ENCODE measurements at places on chromosomes 1 and 21.

GRCh38 chr1:209720326-209720725 is 15.7 kb downstream of the HSD11B1 start:
- no peak for DNase-seq

GRCh38 chr1:14869187-14869586 is 270.7 kb downstream of the KAZN start:
- no peak for DNase-seq

- no peak for DNase-seq
Measured at GRCh38 chr1:228988664-228989063, 253.4 kb downstream of the RHOU start.

DNA sequence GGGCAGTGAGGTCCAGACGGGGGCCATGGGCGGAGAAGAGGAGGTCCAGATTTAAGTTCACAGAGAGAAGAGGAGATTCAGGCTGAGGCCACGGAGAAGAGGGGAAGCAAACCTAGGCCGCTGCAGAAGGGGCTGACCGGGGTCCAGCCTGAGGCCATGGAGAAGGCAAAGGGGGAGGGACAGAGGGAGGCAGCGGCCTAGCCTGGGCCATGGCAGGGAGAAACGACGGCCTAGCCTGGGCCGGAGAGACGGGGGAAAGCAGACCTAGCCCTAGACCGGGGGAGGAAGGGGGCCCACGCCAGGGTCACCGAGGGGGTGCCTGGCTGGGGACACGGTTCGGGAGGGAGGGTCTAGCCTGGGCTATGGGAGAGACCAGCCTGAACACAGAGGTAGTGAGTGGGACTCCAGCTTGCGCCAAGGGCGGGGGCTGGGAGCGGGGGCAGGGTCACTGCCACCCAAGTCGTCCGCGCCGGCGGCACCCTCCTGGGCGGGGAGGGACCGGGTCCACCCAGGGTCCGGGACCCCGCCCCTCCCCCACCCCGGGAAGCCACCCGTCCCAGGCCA is 459 bp downstream of the CAPZB start:
- no peak for DNase-seq

DNA sequence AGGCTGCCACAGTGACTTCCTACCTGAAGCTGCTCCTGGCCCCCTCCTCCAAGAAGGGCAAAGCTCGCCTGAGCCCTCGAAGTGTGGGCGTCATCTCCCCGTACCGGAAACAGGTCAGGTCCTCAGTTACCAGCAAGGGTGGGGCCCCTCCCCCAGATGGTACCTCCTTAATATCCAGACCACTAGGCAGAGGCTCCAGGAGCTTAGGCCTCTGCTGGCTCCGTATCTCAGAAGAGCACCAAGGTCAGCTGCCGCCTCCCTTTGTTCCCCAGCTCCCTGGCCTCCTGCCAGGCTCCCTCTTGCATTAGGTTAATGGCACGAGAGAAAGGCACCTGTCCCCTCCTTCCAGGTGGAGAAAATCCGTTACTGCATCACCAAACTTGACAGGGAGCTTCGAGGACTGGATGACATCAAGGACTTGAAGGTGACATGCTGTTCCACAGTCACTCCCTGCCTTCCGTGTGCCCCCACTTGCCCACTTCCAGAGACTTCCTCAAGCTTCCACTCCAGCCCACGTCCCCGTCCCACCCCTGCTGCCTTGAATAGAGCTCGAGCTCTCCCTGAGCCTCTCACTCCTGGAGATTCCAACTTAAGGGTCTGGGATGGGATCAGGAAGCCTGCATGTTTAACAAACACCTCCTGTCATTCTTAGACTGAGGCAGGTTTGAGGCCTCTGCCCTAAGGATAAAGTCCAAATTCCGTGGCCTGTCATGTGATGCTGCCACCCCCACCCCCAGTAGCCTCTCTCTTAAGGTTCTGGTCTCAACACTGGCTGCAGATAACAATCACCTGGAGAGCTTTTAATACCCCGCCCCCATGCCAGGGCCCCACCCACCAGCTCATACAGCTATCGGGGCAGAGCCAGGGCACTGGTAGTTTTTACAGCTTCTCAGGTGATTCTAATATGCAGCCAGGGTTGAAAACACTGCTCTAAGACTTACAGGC is 8.3 kb downstream of the RHOC start:
- peak; percentile 45 for DNase-seq

GRCh38 chr1:9909234-9910046 is 629 bp downstream of the CTNNBIP1 start:
- DNase-seq, result no peak

DNA sequence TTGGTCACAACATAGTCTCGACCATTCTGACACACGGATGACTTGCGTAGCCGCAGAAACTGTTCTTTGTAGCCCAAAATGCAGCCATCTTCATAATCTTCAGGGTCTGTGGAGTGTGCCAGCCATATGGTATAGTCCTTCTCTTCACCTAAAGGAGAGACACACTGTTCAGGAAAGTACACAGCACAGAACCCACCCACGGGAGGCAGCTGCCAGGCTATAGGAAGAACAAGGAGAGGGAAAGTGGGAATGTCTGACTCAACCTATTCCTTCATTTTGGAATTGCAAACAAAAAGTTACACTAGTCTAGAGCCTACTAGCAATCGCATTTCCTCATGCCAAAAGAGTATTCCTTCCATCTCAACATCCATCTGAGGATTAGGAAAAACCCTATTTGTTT is 16.2 kb upstream of the MYBPHL start:
- no peak for DNase-seq

- DNase-seq, result no peak
Measured at GRCh38 chr21:15289896-15290841, 225.4 kb upstream of the NRIP1 start.

DNA sequence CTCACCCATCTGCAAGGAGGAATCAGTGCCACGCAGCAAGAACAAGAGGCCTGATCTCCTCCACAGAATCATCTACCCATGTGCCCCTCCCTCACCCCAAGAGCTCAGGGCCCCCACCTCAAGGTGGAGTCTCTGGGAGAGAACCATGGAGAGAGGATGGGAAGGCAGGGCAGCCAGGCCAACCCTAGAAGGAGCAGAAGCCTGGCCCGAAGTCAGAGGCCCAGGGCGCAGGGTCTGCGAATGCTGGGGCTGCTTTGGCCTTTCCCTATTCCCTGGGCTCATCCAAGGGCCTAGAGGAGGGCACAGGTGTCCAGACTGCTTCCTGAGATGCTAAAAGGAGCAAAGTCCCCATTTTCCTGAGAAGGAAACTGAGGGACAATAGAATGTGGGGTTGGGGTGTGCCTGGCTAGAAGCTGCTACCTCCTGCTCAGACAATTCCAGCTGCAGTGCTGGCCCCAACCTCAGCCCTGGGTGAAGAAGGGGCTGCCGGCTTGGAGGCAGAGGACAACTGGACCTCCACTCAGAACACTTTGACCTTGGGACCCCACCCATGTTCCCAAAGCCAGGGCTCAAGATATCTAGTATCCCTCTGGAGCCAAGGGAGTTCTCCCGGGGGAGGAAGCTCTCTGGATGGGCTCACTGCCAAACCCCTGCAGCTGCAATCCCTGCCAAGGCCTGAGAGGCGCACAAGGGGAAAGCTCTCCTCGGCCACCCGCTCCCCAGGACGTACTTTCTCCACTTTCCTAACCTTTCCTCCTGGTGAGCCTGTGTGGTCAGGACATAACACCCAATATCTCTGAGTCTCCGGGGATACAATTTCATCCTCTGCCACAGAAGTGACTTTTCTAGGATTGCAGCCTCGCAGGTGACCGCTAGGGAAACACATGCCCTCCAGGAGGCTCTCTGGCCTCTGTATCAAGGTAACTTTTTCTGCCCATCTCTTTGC is 16.6 kb upstream of the LEMD1 start:
- no peak for DNase-seq

- no peak for DNase-seq
Measured at GRCh38 chr21:33007747-33008146, 18.0 kb upstream of the OLIG2 start.

GRCh38 chr1:29532285-29532684 is 296.0 kb downstream of the PTPRU start:
- no peak for DNase-seq

DNA sequence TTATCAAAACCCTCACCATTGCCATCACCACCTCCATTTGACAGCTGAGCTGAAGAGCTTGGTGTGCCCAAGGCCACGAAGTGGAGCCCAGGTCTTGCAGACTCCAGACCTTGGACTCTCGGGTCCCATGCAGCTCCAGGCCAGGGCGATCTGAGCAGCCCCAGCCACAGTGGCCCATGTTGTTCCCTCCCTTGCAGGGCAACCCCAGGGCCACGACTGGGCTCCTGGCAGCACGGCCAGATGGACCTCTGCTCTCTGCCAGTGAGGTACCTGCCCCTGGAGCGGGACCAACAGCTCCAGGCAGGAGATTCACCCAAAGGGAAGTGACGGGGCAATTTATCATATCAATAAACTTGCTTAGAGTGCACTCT is 182.7 kb upstream of the VAMP3 start:
- no peak for DNase-seq

- no peak for DNase-seq
Measured at GRCh38 chr1:182357171-182357570, 34.4 kb downstream of the GLUL start.

GRCh38 chr21:32728456-32728839 is 635 bp upstream of the SYNJ1 start:
- no peak for DNase-seq

- DNase-seq, result no peak
Measured at GRCh38 chr1:205809942-205810345, 3.1 kb downstream of the SLC41A1 start.

DNA sequence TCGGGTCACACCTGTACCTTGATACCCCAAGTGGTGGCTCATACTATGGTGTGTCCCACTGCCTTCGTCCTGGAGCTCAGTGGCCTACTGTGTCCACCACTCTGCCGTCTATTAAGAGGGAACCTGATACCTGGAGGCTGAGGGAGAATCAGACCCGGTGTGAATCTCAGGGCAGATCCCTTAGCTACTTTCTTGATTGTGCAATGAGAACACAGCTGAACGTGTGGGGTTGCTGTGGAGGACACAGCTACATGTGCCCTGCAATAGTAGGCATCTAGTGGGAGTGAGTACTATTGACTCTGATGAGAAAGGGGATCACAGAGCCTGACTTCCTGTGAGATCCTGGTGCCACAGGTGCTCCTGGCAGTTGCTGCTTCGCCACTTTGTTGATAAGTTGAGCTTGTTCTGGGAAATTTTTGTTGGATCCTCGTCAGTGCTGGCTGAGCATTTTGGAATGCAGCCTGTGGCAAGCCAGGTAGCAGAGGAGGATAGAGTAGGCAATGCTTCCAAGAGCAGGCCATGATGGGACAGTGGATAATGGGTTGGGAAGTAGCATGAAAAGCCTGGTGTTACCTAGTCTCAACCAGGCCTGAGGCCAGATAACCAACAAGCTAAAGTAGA is 28.2 kb upstream of the MPZL1 start:
- DNase-seq, result no peak

DNA sequence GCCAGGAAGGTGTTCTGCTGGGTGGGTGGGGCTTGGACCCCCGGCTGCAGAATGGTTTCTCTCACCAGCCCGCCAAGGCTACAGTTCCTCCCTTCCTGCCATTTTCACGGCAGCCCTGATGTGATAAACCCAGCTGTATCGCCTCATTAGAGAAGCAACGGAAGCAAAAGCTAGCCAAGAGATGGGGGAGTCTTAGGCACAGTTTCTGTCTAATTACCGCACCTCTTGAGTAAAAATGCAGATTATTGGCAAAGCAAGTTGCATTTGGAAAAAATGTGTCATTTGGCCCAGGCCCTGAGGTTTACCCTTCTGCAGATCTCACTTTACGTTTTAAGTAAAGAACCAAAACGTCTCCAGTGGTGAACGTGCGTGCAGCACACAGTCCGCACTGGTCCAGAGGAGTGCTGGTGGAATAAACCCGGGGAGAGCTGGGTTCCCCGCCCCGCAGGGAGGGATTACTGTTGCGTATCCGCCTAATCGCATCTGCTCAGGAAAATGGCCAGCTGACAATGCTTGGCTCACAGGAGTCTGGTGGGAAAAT is 109.9 kb downstream of the GALNT2 start:
- DNase-seq, result no peak

- no peak for DNase-seq
Measured at GRCh38 chr1:238404921-238405320, 514.2 kb upstream of the ZP4 start.

DNA sequence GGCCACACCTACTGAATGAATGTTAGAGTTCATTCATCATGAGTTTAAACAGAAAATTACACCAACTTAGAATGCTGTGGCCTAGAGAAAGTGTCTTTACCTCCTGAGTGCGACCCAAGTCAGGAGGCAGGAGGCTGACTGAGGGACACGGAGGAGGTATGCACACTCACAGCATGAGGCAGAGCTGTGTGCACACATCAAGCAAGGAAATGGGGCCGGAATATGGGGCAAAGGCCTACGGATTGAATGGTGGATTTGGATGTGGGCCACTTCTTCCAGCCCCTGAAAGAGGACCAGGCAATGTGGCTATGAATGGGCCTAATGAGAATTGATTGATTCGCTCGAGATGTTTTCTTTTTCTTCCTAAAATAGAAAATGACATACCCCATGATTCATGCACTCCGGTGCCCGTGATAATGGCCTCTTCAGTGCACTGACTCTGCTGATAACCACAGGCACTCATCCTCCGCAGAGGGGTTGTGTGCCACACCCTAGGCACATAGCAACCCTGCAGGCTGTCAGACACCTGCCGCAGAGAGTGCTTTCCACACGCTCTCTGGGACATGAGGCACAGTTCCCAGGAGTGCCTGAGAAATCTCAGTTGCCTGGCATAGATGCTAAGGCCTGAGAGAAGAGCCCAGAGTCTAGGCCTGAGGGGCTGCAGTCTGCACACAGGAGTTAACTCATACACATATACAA is 155.5 kb downstream of the GLUL start:
- DNase-seq, result no peak

- no peak for DNase-seq
Measured at GRCh38 chr1:200873671-200874397, 1.1 kb downstream of the GPR25 start.

DNA sequence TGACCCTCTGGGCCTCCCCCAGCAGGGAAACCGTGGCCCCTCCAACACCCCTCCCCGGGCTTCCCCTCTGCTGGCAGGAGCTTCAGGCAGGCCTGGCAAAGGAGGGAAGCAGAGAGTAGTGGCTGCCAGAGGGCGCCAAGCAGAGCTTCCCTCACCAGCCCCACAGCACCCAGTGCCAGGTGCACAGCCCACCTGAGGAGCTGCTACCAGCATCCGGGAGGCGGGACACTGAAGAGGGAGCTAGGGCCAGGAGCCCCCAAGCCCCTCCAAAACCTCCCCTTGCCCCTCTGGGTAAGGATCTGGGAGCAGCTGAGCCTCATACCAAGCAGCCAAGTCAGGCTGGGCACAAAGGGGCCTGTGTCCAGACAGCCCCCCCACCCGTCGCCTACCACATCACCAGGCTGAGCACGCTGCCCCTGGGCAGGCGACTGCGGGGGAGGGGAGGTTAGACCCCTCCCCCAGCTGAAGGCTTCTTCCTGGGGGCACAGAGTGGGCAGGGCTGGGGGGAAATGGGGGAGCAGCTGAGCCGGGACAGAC is 19.6 kb downstream of the CCDC24 start:
- no peak for DNase-seq

GRCh38 chr1:241485145-241485544 is 34.4 kb downstream of the FH start:
- DNase-seq, result no peak

- DNase-seq, result no peak
Measured at GRCh38 chr1:201584471-201585092, 45.7 kb downstream of the NAV1 start.

- no peak for DNase-seq
Measured at GRCh38 chr1:65387821-65388220, 32.6 kb upstream of the LEPR start.
